ENCODE measurements at places on chromosomes 2 and 18. TPM values are rescaled to one million over a fixed set of nuclear protein-coding genes. Genes with fewer than 3 reads are reported as not detected.

UNC80 gene
- not detected for total RNA-seq

FAM161A gene
- total RNA-seq, result 3.4 TPM

LIPG gene
- 13.7 TPM for total RNA-seq

IL37 gene
- not detected for total RNA-seq

LHCGR gene
- not detected for total RNA-seq

PSD4 gene
- 8.4 TPM for total RNA-seq

DAW1 gene
- 6.5 TPM for total RNA-seq

IMPA2 gene
- total RNA-seq, result 14.1 TPM

TTC32 gene
- 5.1 TPM for total RNA-seq

CDH7 gene
- total RNA-seq, result not detected

EN1 gene
- total RNA-seq, result 0.17 TPM
